ENCODE measurements at places on chromosomes 11 and 22. TPM values are rescaled to one million over a fixed set of nuclear protein-coding genes. Genes with fewer than 3 reads are reported as not detected.

SLC22A25 gene
- total RNA-seq = not detected

PTPN5 gene
- total RNA-seq = not detected

DDTL gene
- 1.9 TPM for total RNA-seq

DENND6B gene
- total RNA-seq = 2.7 TPM

NAV2 gene
- total RNA-seq = 20.5 TPM
